AG20443 (cell line): ENCODE measurements at places on chromosomes 11 and 22.

- DNase-seq: no peak
Observed at GRCh38 chr11:108902027-108902469, 237.2 kb downstream of the DDX10 start.

DNA sequence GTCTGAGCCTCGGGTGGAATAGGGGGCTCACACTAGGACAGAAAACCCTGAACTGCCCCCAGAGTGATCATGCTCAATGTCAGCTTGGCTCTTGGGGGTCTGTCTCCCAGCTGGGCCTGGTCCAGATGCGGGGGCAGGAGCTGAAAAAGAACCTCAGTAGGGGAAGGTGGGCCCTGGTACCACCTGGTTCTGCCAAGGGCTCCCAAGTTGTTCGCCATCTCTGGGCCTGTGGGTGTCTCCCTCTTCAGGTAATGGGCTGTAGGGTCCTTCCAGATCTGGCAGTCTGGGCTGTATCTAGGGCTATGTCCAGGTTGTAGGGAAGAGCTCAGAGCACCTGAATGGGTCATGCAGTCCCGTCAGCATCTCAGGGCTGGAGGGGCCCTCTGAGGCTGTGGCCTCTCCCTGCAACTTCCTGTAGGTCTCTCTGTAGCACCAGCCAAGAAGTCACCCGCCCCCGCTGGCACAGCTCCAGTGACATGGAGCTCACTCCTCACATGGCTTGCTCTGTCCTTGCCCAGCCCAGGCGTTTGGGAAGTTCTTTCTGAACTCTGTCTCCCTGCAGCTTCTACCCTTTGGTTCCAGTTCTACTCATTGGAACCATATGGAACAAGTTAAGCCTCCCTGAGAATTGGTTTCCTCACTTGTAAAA lies 33.0 kb upstream of the SOX10 start:
- DNase-seq: peak; percentile 81

DNA sequence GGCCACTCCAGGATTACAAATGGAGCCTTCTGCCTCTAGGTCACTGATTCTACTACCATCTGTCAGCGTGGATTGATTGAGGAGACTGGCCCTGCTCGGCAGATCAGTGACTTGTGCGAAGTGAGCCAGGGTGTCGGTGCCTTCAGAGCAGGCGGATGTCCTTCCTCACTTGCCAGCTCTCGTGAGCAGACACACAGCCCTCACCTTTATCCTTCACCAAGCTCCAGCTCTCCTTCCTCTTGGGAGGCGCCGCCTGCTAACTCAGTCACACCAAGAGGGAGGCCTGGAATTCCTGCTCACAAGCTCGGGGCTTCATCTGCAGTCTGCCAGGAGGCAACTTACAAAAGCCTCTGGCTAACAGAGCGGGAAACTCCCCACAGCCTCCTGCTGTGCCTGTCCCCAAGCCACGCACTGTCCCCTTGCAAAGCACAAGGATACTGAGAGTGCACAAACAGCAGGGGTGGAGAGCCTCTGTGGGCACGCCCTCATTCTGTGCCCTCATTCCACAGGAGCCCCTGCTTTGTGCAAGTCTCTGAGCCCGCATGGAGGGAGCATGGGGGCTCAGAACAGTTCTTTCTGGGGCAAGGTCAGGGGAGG lies 3.5 kb upstream of the TCF20 start:
- DNase-seq: peak; percentile 3

- no peak for DNase-seq
Observed at GRCh38 chr11:5910540-5910939, 17.5 kb downstream of the OR52E5 start.

- DNase-seq: no peak
Observed at GRCh38 chr22:21593406-21594232, 26.1 kb downstream of the UBE2L3 start.

GRCh38 chr11:83157594-83158356 lies 844 bp downstream of the PCF11 start:
- peak; percentile 57 for DNase-seq

- DNase-seq: no peak
Observed at GRCh38 chr11:119989159-119989821, 148.6 kb downstream of the TRIM29 start.

GRCh38 chr11:94740083-94741021 lies 27.8 kb upstream of the AMOTL1 start:
- DNase-seq: peak; percentile 87

DNA sequence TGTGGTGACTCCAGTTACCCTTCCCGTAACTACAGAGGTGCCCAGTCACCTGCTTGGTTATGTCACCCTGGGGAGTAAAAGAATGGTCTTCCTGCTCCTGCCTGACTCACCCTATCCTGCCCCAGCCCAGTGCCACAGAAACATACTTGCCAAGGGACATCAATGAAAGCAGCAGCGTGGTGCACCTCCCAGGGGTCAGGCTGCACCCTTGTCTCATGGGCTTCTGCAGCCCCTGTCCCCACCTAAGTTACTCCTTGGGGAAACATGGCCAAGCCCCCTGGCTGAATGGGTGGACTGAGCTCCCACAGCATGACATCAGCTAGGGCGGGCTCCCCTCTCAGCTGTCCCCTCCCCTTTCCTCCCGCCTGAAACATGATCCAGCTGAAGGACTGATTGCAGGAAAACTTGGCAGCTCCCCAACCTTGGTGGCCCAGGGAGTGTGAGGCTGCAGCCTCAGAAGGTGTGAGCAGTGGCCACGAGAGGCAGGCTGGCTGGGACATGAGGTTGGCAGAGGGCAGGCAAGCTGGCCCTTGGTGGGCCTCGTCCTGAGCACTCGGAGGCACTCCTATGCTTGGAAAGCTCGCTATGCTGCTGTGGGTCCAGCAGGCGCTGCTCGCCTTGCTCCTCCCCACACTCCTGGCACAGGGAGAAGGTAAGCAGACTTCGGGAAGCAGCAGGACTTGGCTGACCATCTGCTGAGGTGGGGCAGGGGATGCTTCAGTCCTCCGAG lies at the start of gene HTR3A:
Gene HTR3A (plus strand): TSS at position 368 of the 730 bp plus-strand sequence. CDS start 218 bp downstream, at position 586.
- DNase-seq: no peak

- DNase-seq: no peak
Observed at GRCh38 chr11:46836431-46836830, 9.6 kb downstream of the CKAP5 start.

- DNase-seq: peak; percentile 67
Observed at GRCh38 chr11:86919557-86920210, 35.5 kb downstream of the FZD4 start.

DNA sequence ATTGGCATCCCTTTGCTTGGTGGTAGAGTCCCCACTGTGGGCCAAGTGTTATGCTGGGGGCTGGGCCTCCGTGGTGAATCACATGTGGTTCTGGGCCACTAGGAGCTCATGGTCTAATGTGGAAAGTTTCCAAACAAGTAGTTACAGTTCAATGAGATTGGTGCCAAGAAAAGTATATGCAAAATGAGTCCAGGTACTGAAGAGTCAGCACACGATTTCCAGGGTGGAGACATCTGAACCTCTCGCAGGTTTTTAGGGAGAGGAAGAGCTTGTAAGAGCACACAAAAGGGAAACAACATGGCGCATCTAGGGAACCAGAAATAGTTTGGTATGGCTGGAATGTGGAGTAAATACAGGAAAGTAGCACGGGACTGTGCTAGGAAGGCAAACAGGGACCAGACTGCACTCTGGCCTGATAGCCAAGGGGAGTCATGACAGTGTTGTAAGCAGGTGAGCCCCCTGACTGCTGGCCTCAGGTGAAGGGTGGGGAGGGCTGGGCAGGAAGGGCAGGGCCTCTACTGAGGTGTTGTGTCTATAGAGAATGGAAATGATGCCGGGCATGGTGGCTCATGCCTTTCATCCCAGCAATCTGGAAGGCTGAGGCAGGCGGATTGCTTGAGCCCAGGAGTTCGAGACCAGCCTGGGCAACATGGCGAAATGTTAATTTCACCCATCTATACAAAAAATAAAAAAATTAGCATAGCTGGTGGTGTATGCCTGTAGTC lies 12.6 kb downstream of the POLR2F start:
- DNase-seq: no peak

DNA sequence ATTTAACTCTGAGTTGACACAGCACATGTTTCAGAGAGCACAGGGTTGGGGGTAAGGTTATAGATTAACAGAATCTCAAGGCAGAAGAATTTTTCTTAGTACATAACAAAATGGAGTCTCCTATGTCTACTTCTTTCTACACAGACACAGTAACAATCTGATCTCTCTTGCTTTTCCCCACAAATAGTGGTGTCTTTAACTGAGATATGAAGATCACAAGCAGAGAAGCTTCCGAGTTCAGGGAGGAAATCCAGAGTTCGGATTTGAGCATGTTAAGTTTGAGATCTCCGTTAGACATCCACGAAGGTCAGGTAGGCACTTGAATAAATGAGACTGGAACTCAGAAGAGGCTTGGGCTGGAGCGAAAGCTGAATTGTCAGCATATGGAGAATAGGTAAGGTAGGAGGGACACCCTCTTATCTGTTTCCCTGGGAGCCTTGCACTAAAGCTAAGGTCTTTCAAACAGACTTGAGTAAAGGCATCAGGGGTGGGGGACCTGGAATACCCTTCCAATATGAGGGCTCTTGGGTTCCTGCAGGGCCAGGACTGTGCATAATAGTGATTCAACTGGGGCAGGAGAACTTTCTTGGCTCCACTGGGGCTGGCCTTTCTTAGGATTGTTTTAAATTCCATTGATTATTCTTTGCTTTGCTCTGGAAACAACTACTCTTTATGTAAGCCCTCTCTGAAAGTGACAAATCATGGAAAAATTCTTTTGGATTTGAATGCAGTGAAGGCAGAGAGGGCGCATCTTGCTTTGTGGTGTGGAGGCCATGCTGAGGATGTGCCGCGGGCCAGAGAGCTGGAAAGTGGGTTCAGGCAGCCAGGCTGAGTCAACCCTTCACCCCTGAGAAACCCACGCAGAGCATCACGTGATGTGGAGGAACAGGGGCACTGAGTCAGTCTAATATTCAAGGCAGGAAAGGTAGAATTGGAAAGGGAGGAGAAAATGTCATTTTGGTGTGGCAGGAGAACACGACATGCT lies 62.7 kb upstream of the AMPD3 start:
- peak; percentile 28 for DNase-seq

- peak; percentile 33 for DNase-seq
Observed at GRCh38 chr11:130449310-130449990, 1.0 kb downstream of the ADAMTS15 start.

GRCh38 chr11:69156673-69157155 lies 979 bp downstream of the SMIM38 start:
- DNase-seq: no peak

DNA sequence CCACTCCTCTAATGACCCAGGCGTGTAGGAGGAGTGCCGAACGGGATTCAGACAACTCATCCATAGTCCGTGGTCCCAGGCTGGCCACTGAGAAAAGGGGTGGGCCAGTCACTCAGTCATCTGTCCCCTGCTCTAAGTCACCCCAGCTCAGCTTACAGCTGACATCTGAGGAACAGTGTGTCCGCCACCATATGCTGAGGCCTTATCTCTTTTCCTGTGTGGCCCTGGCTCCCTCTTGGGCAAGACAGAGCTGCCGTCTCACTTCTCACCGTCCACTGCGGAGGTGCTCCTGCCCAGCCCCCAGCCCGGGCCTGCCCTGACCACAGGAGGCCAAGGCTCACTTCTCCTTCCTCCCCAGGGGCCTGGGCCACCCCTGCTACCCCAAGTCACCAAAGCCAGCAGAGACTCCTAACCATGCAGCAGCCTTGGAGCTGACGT lies 6.8 kb downstream of the CCDC86 start:
- no peak for DNase-seq

DNA sequence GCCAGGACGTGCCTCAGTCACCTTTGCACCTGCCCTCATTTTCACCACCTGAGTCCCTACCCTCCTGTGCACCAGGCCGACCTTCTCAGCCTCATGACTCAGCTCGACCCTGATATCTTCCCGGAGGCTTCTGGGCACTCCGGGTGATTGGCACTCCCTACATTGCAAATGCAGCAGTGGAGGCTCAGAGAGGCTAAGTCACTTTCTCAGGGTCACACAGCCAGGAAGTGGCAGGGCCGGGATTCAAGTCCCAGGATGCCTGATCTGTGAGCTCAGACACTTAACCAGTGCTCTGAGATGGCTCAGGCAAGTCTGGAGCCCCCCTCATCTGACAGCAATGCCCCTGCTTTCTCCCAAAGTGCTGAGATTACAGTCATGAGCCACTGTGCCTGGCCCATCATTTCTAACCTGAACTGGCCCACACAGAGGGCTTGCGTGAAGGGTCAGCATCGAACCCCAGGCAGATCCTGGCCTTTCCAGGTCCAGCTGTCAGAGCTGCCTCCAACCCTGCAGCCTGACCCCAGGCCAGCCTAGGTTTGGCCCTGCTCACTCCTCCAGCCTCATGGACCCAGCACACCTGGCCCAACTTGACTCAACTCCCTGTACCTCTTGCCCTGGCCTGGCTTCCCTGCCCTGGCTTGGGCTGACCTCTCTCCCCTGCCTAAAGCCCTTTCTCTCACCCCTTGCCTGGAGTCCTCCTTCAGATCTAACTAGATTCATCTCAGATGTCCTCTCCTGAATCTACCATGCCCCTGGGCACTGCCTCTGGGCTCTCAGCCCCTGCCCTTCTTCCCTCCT lies 40.7 kb upstream of the RTL6 start:
- DNase-seq: no peak

DNA sequence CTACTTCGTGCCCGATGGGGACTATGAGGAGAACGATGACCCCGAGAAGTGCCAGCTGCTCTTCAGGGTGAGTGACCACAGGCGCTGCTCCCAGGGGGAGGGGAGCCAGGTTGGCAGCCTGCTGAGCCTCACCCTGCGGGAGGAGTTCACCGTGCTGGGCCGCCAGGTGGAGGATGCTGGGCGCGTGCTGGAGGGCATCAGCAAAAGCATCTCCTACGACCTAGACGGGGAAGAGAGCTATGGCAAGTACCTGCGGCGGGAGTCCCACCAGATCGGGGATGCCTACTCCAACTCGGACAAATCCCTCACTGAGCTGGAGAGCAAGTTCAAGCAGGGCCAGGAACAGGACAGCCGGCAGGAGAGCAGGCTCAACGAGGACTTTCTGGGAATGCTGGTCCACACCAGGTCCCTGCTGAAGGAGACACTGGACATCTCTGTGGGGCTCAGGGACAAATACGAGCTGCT lies 751 bp downstream of the FIBIN start:
- DNase-seq: peak; percentile 21

GRCh38 chr11:66651016-66651415 lies 12.5 kb downstream of the RBM4 start:
- no peak for DNase-seq

DNA sequence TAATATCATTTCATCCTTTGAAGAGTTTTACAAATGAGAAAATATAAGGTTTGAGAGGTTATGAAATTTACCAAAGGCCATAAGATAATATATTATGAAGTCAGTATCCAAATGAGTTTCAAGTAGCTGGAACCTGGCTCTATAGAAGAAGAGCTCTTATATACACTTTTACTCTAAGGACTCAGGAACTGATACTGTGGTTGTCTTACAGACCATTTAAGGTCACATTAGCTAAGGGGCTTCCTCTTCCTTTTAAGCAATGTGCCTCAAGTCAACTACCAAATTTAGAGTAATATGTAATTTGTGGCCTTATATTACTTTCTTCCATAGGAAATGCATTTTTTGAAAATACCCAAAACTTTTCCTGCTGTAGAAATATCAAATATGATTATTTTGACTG lies 369.3 kb downstream of the DLG2 start:
- DNase-seq: no peak

DNA sequence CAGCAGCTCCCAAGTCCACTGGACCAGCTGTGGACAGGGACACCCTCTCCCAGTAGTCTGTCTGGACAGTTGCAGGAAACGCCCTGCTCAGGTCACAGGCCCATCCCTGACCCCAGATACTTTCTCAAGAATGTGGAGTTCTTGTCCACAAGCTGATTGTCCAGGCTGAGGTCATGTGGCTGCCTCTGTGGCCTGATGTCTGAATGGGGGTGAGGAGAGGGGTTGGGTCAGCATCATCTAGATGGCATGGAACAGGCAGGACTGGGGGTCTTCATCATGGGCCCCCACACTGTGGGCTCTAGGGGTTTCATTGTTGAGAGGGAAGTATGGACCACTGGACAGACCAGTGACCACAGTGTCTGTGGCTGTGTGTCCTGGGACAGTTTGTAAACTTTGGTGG lies 1015.0 kb downstream of the TBC1D22A start:
- DNase-seq: no peak
